Stimulated activated CD8-positive, alpha-beta memory T cell treated with anti-CD3 and anti-CD28 coated beads, Interleukin-7, amount 100 ng/mL, for 48 hours (primary cell): ENCODE measurements at places on chromosomes 4 and X.

- DNase-seq: no peak
These were observed at the start of gene FGFR3 for GRCh38 chr4:1792832-1793495. TSS of gene FGFR3 (plus strand) at chr4:1793293. CDS start at chr4:1793935, 642 bp downstream.

- no peak for DNase-seq
These were observed 53.8 kb upstream of the USP9X start for GRCh38 chrX:41031256-41031967.

DNA sequence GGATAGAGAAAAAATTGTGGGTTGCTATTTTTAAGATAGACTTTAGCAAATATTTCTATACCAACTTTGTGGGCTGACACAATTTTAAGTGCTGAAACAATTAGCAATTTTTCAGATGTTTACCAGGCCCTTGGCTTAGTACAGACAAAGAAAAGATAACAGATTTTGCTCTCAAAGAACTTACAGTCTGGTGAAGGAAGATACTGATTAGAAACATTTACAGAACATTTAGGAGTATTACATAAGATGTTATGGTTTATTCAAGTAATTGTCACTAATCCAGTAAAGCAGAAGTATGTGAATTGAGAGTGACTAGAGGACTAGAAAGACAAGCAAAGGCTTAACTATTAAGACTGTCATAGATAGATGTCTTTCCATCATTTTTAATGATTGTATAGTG is 35.3 kb upstream of the NDUFC1 start:
- no peak for DNase-seq

DNA sequence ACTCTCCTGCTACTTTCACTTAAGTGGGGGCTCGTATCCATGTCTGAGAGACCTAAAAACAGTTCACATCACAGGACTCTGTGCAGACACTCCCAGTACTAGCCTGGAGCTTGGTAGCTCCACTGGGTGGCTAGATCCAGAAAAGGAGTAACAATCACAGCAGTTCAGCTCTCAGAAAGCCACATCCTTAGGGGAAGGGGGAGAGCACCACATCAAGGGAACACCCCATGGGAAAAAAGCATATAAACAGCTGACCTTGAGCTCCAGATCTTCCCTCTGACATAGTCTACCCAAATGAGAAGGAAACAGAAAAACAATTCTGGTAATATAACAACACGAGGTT is 175.8 kb downstream of the FAM13A start:
- DNase-seq: no peak

- no peak for DNase-seq
These were observed 21.8 kb downstream of the NOP14 start for GRCh38 chr4:2941138-2942036.

- no peak for DNase-seq
These were observed 16.8 kb downstream of the SCFD2 start for GRCh38 chr4:53349091-53349491.

GRCh38 chr4:85741381-85741780 is 266.4 kb downstream of the ARHGAP24 start:
- no peak for DNase-seq

DNA sequence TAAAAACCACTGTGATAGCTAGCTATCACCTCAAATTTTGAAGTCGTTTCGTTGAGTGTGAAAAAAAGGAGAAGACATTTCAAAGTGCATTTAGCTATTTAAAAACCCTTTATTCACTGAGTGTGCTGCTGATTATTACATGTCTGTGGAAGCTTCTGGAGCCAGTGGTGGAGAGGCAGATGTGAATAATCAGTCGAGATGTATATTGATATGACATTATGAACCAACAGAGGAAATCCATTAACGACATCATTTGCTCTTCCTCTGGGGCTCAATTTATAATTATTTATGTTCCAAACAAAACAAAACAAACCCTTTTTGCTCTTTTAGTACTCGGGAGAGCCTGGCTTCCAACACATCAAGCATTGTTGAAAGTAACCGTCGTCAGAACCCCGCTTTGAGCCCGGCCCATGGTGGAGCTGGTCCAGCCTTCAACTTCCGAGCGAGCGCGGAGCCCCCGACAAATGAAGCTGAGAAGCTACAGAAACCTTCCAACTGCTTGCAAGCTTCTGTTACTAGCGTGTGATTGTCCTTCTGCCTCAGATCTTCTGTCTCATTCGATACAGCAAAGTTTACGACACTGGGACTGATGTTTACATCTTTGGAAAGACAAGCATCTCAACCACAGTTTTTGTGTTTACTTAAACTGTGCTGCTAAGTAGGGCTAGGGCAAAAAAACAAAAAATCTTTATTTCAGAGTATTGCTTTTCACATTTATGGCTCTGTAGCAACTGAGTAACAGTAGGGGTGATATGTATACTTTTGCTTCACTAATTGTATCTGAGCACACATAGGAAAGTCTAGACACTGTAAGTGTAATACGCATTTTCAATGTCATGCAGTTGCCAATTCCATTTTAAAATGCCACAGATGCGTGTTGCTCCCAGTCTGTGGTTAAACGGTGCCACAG is 111.9 kb downstream of the STOX2 start:
- DNase-seq: no peak

DNA sequence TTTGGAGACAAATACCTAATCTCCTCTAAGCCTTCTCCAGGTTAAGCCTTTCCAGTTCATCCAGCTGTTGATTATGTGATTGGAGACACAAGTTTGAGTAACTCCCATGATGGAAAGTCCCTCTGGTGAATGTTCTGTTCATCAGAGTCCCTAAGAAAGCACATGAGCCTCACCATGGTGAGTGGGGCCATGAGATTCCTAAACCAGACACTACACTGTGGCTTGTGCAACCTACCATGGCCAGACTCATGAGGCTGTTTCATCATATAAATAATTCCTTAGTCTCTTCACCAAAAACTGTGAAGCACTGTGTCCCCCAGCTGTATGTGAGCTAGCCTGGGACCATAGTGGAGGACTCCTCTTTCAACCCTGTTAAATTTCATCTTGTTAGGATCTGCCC is 14.4 kb downstream of the PKD2 start:
- no peak for DNase-seq

GRCh38 chr4:2036327-2036726 is 22.8 kb upstream of the NAT8L start:
- DNase-seq: no peak

DNA sequence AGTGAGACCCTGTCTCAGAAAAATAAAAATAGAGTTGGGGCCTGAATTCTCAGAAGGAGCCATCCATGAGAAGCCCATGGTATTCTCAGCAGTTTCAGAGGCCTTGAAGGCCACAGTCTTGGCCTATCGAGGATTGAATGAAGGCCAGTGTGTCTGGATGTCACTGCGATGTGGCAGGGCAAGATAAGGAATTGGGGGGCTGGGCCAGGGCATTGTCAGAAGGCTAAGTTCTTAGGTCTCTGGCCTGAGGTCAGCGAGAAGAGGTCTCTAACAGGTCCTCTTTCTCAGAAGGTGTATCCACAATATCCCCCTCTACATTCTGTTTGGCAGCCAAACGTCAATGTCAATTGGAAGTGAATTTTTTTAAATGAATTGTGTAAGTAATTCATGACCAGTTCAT is 5.7 kb downstream of the ZNF275 start:
- no peak for DNase-seq

- DNase-seq: no peak
These were observed 17.0 kb downstream of the PAQR3 start for GRCh38 chr4:78922207-78922606.

DNA sequence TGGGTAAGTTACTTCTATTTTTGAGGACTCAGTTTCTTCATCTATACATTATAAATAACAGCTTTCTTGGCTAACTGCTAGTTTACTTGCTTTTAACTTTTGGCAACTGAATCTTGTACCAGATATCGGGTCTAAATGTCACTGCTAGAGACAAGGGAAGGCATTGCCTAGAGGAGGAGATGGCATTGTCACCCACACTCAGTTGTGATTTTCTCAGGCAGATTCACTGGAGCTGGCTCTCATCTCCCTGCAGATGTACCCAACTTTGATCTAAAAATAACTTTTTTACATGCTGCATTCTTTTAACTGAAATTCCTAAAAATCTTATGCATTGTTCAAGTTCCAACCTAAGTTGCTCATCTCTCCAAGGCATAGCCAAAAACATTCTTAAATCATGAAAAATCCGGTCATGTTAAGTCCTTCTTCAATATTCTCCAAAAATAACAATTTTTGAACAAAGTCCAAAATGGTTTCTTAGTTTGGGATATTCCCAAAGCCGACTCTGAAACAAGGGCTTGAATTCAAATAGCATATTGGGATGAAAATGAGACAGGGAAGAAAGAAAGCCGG is 469.0 kb upstream of the BOD1L1 start:
- DNase-seq: no peak

- no peak for DNase-seq
These were observed 26.0 kb downstream of the BEND2 start for GRCh38 chrX:18194688-18195087.

- no peak for DNase-seq
These were observed 42.0 kb downstream of the MAP7D3 start for GRCh38 chrX:136209016-136209738.
